ENCODE measurements at places on chromosomes 3 and 15.

- DNase-seq = no peak
Observed at GRCh38 chr3:111012388-111013248, 59.0 kb upstream of the NECTIN3 start.

DNA sequence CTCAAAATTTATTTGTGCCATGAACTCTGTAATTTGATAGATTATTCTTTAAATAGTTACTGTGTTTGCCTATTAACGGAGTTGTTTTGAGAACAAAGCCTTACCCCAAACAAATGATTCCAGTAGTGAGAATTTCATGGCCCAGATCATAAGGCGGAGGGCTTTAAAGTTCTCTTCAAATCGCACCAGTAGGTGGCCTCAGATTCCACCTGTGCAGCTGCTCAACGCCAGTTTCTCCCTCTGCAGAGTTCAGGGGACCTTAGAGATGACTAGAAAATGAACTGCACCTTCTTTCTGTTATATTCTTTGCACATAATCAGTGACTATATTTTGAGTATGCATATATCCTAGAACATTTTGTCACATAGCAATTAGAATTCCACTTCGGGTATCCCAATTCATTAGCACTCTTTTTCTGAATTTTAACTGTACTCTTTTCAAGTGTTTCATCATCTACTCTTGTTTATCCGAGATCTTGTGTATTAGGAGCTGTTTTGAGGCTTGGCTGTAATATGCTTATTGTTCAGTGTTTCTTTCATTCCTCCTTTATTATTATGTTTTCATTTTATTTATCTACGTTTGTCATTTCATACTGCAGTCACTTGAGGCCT is 232.6 kb upstream of the CHRM5 start:
- DNase-seq = no peak

DNA sequence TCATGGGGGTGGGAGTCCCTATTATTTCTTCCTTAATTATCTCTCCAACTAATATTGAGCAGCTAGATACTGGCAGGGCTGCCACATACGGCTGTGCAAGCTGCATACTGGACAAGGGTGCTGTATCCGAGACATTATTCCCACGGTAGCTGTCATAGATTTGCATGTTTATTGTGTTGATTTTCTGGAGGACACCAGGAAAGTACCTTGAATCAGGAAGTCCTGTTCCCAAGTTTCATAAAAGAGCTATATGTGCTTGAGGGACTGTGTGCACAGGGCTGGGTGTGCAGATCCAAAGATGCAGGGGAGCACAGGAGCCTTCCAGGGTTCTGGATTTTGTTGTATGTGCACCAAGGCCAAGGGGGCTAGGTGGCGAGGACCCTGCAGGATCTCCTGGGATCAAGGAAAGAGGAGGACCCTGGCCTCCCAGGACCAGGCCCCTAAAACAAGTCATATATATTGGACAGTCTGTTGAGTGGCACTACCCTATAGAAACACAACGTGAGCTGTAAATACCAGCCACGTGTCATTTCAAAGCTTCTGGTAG is 119.2 kb upstream of the ALDH1A3 start:
- DNase-seq = no peak

GRCh38 chr15:95440712-95441111 is 889.8 kb upstream of the NR2F2 start:
- no peak for DNase-seq

- DNase-seq = no peak
Observed at GRCh38 chr3:85355572-85355971, 396.8 kb downstream of the CADM2 start.

- no peak for DNase-seq
Observed at GRCh38 chr3:161014843-161015749, 90.1 kb downstream of the B3GALNT1 start.

GRCh38 chr3:150349314-150350097 is 58.6 kb upstream of the TSC22D2 start:
- DNase-seq = no peak

- DNase-seq = no peak
Observed at GRCh38 chr3:196232154-196232881, 16.0 kb downstream of the SLC51A start.

- DNase-seq = no peak
Observed at GRCh38 chr3:16189201-16189600, 14.7 kb downstream of the GALNT15 start.

GRCh38 chr15:69145149-69145693 is 15.2 kb upstream of the GLCE start:
- DNase-seq = no peak

DNA sequence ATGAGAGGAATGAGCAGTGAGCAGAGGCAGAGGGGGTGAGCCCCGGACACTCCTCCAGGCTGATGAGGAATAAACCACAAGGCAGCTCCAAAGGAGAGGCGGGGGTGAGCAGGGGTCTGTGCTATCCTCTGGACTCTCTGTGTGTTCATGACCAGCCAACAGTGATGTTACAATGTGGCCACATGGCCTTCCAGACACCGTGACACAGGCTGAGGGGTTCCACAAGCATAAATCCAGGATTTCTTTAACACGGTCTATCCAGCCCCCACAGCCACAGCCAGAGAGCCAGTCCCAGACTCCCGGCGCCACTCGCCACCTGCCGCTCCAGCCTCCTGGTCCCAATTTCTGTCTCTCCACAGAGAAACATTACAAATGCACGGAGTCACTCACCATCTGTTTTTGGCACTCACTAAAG is 24.4 kb downstream of the XXYLT1 start:
- no peak for DNase-seq

DNA sequence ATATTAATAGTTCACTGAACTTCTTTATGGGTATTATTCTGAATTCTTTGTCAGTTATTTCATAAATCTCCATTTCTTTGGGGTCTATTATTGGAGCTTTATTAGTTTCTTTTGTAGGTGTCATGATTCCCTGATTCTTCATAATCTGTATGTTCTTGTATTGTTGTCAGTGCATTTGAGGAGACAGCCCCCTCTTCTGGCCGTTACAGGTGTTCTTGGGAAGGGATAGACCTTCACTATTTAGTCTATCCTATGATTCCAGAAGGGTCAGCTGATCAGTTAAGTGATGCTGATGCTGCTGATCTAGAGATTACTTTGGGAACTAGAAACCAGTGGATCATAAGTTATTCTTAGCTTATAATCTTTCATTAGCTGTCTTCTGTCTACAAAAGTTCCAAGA is 34.9 kb downstream of the TMEM39A start:
- no peak for DNase-seq

GRCh38 chr3:79175870-79176269 is 591.9 kb downstream of the ROBO1 start:
- no peak for DNase-seq
